Cerebellum (tissue), 4 donors: ENCODE measurements at places on chromosomes 7 and 10. TPM values are rescaled to one million over a fixed set of nuclear protein-coding genes. Genes with fewer than 3 reads are reported as not detected.

CDC14C gene
- not detected for total RNA-seq

IKZF1 gene
- total RNA-seq = 2.4 TPM

GPRIN2 gene
- total RNA-seq = 32.0 TPM

ZWINT gene
- total RNA-seq = 16.9 TPM

CRYGN gene
- total RNA-seq = not detected

OR2A5 gene
- not detected for total RNA-seq

CYP2C19 gene
- total RNA-seq = 0.36 TPM

PTPRN2 gene
- 35.7 TPM for total RNA-seq

DEPP1 gene
- total RNA-seq = 9.9 TPM

CLRN3 gene
- total RNA-seq = 0.27 TPM

MPP7 gene
- total RNA-seq = 5.6 TPM

- DNase-seq = no peak
These were observed 549.4 kb downstream of the SORCS1 start for GRCh38 chr10:106615081-106615480.

- no peak for DNase-seq
These were observed 160.2 kb downstream of the IPMK start for GRCh38 chr10:58107506-58107905.

GRCh38 chr10:121102706-121103105 lies 251.5 kb downstream of the WDR11 start:
- no peak for DNase-seq

DNA sequence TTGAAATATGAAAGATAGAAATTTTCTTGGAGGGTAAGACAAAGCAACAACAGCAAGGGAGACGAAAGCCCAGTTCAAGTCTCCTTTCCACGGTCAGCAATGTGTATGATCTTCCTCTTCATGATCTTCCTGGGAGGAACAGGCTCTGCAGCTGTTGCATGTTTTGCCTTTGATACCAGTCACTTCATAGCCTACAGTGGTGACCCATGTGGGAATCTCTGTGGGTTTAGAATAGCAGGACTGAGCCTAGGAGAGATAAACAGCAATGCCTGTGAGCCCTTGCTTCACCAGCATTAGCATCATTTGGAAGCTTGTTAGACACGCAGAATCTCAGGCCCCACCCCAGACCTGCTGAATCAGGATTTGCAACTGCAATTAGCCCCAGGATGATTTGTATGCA lies 31.8 kb downstream of the STAMBPL1 start:
- no peak for DNase-seq

GRCh38 chr7:114519240-114519639 lies 104.6 kb downstream of the FOXP2 start:
- no peak for DNase-seq

GRCh38 chr10:22251751-22252223 lies 34.0 kb upstream of the EBLN1 start:
- peak; percentile 65 for DNase-seq

DNA sequence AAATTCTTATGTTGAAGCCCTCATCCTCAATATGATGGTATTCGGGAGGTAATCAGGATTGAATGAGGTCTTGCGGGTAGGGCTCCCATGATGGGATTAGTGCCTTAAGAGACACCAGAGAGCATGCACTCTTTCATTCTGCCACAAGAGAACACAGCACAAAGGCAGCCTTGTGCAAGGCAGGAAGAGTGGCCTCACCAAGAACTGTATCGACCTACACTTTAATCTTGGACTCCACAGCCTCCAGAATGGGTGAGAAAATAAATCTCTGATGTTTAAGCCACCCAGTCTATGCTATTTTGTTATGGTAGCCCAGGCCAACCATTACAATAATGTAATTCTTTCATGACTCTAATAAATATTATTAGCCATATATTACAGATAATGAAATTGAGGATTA lies 8.4 kb downstream of the SEM1 start:
- no peak for DNase-seq

DNA sequence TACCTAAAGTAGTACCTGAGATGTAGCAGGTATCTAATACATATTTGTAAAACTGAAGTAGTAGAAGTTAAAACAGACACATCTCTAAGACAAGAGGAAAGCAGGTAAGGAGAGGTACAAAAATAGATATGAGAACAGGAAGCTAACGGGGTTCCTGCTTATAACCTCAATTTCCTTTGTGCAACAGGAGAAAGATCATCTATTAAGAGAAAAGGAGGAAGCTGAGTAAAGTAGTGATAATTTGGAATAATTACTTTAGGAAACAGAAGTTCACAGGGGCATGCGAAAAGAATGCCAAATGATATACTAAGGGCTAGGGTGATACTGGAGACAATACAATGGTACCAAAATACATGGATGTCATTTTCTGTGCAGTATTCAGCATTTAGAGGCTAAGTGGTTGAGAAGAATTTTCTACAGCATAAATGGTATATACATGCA lies 108.7 kb downstream of the NRBF2 start:
- DNase-seq = no peak

GRCh38 chr10:95356190-95356955 lies 65.6 kb upstream of the PDLIM1 start:
- DNase-seq = no peak

DNA sequence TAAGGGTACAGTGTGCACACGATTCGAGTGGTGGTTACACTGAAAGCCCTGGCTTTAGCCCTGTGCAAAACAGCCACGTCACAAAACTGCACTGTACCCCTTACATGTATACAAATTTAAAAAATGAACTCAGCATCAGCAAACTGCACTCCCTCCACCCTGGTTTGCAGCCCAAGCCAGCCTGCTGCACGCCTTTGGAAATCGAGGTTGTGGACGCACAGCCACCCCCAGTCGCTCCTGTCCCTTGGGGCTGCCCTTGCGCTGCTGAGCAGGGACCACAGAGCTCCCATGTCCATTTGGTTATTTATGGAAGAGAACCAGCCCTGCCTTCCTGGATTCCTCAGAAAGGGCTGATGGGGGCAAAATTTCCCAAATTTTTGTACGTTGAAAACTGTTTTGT lies 98.8 kb downstream of the INPP5A start:
- DNase-seq = no peak

GRCh38 chr7:70481570-70482123 lies 650.3 kb upstream of the GALNT17 start:
- no peak for DNase-seq

GRCh38 chr7:143256932-143257331 lies 6.3 kb upstream of the GSTK1 start:
- no peak for DNase-seq

DNA sequence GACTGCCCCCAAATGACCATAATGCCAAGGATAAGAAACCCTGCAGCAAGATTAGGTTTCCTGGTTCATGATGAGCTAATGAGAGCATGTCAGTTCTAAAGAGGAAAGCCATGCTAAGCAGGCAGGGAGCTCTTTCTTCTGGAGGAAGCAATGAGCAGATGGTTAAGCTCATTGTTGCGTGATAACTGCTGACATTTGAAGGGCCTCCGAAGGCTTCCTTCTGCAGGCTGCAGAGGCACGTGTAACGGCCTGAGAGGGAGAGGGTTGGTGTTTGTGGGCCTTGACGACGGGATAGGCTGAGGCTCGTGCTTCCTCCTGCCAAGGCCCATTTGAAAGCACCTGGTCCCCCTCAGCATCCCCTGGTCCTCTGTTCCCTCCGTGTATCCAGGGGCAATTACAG lies 63.5 kb upstream of the BTBD16 start:
- DNase-seq = peak; percentile 61

DNA sequence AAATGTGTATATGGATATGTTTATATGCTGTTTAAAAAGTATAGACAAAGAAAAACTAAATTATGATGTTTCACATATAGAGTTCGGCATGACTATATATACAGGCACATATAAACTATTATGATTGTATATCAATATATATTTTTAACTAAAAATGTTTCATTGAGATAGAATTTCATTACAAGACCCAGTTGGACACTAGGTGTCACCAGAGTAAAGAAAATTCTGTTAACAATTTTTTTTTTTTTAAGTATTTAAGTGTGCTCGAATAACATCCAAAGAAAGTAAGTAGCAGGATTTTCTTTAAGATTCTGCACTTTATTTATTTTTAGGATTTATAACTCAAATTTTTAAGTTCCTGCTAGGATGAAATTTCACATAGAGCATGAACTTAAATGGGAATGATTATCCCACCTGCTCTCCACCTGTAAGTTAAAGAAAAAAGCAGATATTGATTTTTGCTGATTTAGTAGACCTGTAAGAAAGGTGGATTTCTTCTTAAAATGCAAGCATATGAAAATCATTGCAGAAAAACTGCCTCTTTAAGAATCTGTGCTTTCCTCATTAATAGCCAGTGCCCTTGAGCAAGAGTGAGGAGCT lies 961.5 kb downstream of the PCDH15 start:
- no peak for DNase-seq

DNA sequence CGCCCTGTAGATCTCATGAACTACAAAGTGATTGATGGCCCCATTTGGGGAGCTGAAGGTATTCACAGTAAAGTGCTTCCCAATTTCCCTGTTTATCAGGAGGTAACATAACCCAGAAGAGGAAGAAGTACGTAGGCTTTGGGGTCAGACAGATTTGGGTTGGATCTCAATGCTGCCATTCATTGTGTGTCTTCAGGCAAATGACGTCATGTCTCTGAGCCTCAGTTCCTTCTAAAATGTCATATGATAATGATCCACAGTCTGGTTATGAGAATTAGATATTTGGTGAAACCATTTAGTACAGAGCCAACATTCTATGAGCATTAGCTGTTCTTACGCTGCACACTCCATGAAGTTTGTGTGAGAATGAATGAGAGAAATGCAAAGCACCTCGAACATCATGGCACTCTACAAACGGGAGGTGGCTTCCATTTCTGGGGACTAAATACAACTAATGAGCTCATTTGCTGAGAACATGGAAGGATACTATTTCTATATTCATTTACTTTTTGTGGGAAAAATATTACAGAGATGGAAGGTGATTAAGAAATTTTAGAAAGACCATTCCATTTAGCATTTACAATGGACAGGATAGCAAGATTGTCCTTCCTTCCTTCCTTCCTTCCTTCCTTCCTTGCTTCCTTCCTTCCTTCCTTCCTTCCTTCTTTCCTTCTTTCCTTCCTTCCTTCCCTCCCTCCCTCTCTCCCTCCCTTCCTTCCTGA lies 13.8 kb upstream of the JCAD start:
- no peak for DNase-seq

- no peak for DNase-seq
These were observed 526 bp downstream of the CH25H start for GRCh38 chr10:89206402-89207180.

DNA sequence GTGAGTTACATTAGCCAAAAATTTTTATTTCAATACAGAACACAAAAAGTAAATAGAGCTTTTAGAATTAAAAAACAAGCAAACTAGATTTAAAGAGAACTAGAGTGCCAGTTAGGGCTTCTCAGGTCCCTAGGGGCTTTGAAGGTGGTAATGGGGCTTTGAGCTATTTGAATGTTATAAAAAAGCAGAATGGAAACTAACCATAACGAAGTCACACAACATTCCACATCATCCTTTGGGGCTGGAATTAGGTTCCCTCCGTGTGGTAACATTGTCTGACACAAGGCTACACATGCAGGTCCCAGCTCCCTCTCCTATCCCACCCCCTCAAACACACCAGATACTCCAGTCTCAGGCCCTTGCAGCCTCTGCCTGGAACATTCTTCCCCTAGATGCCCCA lies 15.3 kb downstream of the JAZF1 start:
- no peak for DNase-seq

DNA sequence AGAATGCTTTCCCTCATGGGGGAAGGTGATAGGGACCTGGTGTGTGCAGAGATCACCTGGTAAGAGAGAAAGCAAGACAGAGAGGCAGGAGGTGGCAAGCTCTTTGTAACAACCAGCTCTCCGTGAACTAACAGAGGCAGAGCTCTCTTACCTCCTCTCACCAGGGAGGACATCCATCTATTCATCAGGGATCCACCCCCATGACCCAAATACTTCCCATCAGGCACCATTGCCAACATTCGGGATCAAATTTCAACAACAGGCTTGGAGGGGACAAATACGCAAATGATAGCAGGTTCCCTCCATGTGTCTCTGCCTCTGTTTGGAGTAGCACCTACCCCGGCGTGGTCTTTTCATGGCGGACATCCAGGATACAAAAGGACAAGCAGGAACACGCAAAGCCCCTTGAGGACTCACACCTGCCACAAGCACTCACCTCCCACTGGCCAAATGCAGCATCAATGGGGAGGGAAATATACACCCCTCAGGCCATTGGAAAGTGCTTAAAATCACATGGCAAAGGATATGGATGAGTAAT lies 431.2 kb upstream of the AUTS2 start:
- DNase-seq = no peak

DNA sequence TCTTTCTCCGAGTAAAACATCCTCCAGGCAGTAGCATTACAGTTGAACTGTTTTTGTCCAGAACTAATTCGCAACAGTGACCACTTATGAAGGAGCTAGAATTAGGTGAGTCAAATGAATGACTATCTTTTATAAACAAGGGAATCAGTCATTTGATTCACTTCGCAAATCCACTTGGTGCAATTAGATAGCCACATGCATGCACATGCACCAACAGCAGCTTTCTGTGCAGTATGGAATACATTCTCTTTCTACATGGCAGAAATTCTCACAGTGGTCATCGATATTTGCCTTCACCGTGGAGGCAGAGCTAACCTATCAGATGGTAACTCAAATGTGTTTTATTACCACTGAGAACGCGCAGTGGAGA lies 118.8 kb downstream of the CDK6 start:
- DNase-seq = no peak

GRCh38 chr7:73681031-73681430 lies 2.2 kb downstream of the DNAJC30 start:
- DNase-seq = no peak
